ENCODE measurements at places on chromosomes 7 and 10. TPM values are rescaled to one million over a fixed set of nuclear protein-coding genes. Genes with fewer than 3 reads are reported as not detected.

DNA sequence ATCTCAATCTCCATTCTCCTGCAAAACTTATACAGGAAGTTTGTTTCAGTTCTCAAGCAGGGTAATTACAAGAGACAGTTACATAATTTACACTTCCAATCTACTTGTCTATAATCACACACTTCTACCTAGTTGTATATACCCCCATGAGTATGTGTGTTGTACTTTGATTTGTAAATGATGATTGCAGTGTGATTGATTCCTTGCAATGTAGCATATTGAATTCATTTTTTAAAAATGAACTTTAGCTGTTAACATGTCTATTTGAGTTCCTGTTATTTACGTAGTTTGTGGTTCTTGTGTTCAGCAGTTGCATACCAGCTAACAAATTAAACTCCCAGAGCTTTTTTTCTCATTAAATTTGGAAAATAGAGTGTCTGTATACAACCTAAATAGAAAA, 102.5 kb upstream of the SAMD8 start:
- DNase-seq: no peak

GRCh38 chr7:90957883-90958282, 306.4 kb upstream of the FZD1 start:
- DNase-seq: no peak

- DNase-seq: no peak
Measured at GRCh38 chr7:47812429-47813136, 135.7 kb downstream of the PKD1L1 start.

GRCh38 chr10:112307358-112308124, 24.3 kb downstream of the TECTB start:
- DNase-seq: peak; percentile 7

DNA sequence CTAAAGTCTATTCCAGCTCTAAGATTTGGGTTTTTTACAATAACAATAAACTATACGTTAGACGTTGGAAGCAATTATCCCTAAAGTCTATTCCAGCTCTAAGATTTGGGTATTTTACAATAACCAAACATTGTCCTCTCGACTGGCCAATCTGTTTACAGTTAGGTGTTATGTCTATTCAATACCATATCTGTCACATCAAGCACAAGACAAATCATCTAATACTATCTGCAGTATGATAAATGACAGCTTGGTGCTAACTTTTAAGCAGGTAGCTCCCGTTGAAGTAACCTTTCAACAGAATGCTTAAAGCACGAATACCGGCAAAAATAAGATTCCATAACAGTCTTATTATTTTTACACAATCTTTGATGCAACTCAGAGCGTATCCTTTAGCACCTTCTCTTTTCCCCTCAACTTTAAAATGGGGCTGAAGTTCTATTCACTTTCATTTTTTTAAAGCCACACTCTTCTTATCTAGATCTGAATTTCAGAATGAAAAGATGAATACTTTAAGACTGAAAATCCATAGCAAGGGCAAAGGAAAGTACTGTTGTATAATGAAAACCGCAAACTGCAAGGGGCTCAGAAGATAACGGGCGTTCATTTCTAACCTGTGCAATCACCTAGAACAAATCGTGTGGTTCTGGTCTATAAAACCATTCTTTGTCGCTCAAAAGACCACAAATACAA, 925 bp downstream of the H2AZ2 start:
- DNase-seq: no peak

- no peak for DNase-seq
Measured at GRCh38 chr7:1669954-1670893, at the start of gene ELFN1. ELFN1 (plus strand) TSS chr7:1670277; CDS start chr7:1744597, 74,320 bp downstream.

GRCh38 chr10:131654471-131655087, 246.2 kb upstream of the PPP2R2D start:
- DNase-seq: no peak

DNA sequence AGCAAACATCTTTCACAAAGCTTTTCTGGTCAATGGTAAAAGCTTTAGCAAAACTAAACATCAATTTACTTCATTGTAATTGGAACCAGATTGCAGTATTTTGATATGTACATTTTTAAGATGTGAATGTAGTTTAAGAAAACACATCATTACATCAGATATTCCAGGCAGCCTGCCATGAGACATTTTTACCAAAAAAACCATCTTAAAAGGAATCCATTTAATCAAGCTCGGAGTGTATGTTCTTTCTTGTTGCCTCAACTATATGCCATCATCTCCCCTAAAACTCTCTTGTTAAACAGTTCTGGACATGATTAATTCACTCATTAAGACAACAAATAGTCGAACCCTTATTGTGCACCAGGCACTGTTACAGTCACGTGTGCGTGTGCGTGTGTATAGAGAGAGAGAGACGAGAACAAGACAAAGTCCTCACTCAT, 97.5 kb downstream of the UBE2H start:
- DNase-seq: no peak

GRCh38 chr7:158730383-158731346, 26.1 kb upstream of the NCAPG2 start:
- DNase-seq: no peak

- no peak for DNase-seq
Measured at GRCh38 chr7:1092161-1092632, 4.3 kb downstream of the GPER1 start.

GRCh38 chr10:91206837-91207474, 13.5 kb upstream of the PCGF5 start:
- no peak for DNase-seq

DNA sequence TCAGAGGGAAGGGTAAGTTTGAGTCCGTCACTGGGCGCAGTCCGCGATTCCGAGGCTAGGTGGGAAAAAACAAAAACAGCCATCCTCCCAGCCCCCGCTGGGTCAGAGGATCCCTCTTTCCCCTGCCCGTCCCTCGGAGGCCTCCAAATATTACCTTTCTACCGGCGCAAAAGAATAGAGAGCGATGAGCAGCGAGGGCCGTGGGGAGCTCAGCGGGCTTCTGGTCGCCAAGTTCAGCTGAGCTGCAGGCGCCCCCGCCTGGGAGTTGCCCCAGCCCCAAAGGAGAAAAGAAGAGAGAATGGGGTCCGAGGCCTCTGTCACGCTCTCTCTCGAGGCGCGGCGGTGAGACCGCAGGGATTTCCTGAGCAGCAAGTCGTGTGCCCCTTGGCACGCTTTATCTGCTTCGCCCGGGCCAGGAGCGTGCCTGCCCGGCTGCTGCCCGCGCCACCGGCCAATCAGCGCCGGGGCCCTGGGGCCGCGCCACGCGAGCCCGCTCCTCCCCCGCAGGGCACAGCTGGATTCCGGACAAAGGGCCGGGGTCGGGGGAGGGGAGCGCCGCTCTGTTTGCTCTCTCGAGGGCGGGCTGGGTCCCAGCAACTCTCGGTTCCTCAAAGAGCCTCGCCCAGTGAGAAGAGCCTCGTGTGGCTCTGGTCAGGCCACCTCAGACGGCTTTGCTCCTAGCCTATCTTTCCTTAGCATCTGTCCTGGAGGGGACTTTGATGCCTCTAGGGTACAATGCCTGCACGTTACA, at the start of gene NEUROG3:
NEUROG3 (minus strand) TSS at position 367 of the 751 bp plus-strand sequence. CDS start 379 bp downstream, outside the sequence.
- no peak for DNase-seq

SPAM1 gene
- not detected for total RNA-seq

ZRANB1 gene
- total RNA-seq: 45.7 TPM

FIS1 gene
- 45.4 TPM for total RNA-seq

CEP55 gene
- 6.4 TPM for total RNA-seq
